Stimulated activated CD4-positive, alpha-beta T cell treated with anti-CD3 and anti-CD28 coated beads, Interleukin-1b, Interleukin-23, amount 100 ng/mL, for 1 hour (primary cell): ENCODE measurements at places on chromosomes 1 and 21.

DNA sequence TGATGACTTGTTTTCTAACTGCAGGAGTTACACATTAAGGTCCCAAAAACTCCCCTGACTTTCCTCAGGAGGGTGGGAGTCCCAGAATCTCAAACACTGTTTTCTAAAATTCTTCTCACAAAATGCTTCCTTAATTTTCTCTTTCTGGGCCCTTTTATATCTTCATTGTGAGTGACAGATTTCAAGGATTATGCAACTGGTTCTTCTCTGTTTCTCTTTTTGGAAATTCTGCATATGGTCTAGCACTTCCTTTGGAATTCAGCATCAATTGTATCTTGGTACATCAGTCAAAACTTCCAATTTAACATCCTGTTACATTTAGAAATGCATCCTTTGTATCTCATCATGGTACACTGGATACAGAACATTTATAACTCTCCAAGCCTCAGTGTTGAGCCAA is 59.7 kb downstream of the LMO4 start:
- DNase-seq = no peak

DNA sequence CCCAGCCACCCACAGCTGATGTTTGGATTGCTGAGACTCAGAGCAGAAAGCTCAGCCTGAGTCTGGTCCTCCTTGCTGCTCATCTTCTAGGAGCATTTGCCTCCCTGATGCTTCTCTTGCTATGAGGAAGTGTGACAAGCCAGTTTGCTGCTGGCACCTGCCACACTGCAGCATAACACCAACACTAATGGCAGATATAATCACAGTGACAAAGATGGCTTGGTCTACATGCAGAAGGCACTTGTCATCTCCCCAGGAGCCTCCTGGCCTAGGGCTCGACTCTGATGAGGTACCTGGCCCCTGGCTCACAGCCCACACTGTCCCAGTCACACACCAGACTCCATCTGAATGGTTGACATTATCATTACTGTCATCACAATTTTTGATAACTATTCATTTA is 13.9 kb upstream of the PSMB2 start:
- no peak for DNase-seq

DNA sequence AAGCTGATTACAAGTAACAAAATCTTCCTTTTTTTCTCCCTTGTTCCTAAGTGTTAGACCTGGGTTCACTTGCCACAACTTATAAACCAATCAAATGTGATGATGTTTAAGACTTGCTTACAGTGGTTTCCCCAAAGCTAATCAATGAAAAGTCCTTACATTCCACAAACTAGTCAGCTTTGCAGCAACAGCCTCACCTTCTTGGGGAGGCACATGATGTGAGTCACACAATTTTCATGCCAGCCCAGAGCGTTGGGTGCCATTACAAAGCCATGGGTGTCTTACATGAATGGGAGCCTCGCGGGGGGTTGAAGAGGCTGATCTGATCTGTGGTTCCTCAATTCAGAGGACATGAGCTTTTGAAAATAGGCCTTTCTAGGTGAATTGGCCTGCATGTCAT is 91.6 kb upstream of the UBE2U start:
- no peak for DNase-seq

GRCh38 chr1:32759997-32760623 is 57.0 kb downstream of the YARS1 start:
- no peak for DNase-seq

- no peak for DNase-seq
These were observed 123.9 kb downstream of the PTBP2 start for GRCh38 chr1:96845464-96845863.

DNA sequence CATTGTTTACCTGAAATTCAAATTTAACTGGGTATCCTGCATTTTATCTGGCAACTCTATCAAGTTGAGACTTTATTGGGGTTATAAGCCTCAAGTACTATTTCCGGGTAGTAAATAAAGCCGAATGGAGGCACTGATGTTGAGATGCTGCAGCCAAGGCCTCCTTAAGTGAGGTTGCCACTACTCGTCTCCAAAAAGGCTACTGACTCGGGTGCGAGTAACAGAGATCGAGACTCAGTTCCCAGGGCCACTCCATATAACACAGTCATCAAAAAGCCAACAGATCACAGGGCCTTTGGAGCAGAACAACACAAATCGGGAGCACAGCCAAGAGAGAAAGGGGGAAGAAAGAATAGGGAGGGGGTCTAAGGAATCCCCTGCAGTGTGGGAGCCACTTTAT is 524 bp downstream of the COPA start:
- DNase-seq = no peak

GRCh38 chr1:18606443-18607288 is 24.0 kb upstream of the PAX7 start:
- DNase-seq = no peak

DNA sequence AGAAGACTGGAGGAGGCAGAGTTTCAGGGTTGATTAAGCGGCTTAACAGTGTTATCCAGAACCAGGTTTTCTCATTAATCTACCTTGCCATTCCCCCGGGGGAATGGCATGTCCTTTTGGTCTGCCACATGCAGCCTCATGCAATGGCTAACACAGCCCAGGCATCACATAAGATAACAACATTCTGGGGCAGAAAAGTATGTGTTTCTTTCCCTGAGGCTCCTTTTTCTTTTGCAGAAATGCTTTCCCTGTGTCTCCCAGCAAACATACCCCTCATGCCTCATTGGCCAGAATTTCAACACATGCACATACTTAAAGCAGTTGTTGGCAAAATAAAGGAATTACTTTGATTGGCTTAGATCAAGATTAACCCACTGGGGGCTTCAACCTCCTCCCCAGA is 98.6 kb downstream of the OMA1 start:
- DNase-seq = no peak
